ENCODE measurements at places on chromosomes 5 and 9. TPM values are rescaled to one million over a fixed set of nuclear protein-coding genes. Genes with fewer than 3 reads are reported as not detected.

- DNase-seq: no peak
Observed at GRCh38 chr9:76725885-76726284, 38.4 kb upstream of the PCA3 start.

DNA sequence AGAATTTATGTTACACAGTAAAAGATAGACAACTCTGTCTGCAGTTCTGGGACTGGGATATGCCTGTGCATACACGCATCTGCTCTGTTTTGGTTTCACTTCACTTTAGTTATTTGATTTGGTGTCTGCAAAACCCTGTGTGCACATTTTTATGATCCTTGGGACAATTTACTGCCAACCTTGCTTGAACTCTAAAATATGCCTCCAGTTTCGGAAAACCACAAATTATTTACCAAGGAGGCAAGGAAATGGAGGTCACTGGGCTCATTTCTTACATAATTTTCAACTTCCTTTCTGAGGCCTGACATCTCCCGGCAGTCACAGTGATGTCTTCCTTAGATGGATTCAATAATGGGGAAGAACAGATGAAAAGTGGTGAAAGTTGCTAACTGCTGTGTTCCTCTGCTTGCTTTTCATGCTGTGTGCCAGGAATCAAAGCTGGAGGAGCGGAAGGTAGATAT lies 61.2 kb upstream of the TAF11L2 start:
- no peak for DNase-seq

DNA sequence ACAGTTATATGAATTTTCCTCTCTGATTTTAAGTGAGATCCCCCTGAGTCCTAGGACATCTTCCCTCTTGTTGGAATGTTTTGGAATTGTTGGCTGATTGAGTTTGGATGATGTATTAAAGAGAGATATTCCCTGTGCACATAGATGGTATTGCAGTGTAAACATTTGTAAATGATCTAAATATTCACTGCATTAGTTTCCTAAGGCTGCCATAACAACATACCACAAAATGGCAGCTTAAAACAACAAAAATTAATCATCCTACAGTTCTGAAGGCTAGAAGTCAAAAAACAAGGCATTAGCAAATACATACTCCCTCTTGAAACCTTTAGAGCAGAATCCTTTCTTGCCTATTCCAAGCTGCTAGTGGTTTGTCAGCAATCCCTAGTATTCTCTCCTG lies 38.0 kb upstream of the MROH2B start:
- no peak for DNase-seq

Gene FOXD1
- total RNA-seq: 17.0 TPM

GRCh38 chr9:27198190-27198589 lies 89.2 kb downstream of the TEK start:
- no peak for DNase-seq

- no peak for DNase-seq
Observed at GRCh38 chr9:81631218-81631745, 58.1 kb downstream of the TLE1 start.

Gene C9
- total RNA-seq: 0.36 TPM

DNA sequence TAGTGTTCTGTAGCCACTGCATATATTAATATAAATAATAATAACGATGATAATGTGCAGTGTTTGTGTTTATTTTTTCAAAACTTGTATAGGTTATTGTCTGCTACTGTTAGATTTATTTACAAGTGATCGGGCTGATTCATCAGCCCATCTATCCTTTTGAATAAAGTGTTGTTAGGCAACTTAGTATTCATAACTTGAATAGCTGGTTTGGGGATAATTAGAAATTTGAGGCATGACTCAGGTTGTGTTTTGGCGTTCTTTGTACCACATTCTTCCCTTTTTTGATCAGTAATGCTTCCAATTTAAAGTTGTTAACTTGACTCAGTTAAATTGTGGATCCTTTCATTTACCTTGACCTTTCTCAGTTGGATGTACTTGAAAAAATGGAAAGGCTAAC lies 69.7 kb downstream of the FOCAD start:
- no peak for DNase-seq

- DNase-seq: no peak
Observed at GRCh38 chr5:119329666-119330065, 26.2 kb upstream of the TNFAIP8 start.

Gene ARID3C
- total RNA-seq: not detected

DNA sequence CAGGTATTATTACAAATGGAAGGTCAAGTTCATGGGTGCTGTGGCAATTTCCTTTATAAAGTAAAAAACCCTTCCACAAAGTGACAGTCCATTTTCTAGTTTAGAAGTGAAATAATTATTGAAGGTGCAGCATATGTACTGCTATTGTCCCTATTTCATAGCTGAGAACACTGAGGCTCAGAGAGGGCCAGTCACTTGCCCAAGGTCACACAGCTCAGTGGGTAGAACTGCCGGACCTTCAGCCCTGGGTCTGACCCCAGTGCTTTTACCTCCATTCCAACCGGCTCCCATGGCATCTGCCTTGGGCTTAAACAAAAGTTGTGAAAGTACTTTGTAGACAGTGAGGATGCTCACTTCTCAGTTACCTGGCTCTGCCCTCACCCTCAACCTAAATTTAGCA lies 150.6 kb upstream of the SMIM23 start:
- DNase-seq: no peak

- DNase-seq: no peak
Observed at GRCh38 chr5:96651047-96651446, 11.1 kb upstream of the CAST start.

Gene ZER1
- 26.4 TPM for total RNA-seq

- DNase-seq: no peak
Observed at GRCh38 chr5:94689908-94690307, 71.4 kb downstream of the SLF1 start.

- DNase-seq: peak; percentile 84
Observed at GRCh38 chr5:176796411-176796810, 13.9 kb upstream of the UNC5A start.
